ENCODE measurements at places on chromosomes 2 and 18. TPM values are rescaled to one million over a fixed set of nuclear protein-coding genes. Genes with fewer than 3 reads are reported as not detected.

Gene PPIL3
- 48.7 TPM for polyA plus RNA-seq

Gene SERPINB13
- not detected for polyA plus RNA-seq

Gene SLC9A4
- polyA plus RNA-seq, result not detected

Gene KLF7
- 9.6 TPM for polyA plus RNA-seq

Gene UPP2
- polyA plus RNA-seq, result not detected

Gene QPCT
- polyA plus RNA-seq, result 4.3 TPM

Gene SLC30A3
- polyA plus RNA-seq, result 48.7 TPM

All from H1 (cell line).